Activated CD8-positive, alpha-beta T cell treated with anti-CD3 and anti-CD28 coated beads for 36 hours (primary cell): ENCODE measurements at places on chromosomes 1 and 21. TPM values are rescaled to one million over a fixed set of nuclear protein-coding genes. Genes with fewer than 3 reads are reported as not detected.
A peak's percentile ranks its signal among the peaks of the same experiment; 100 is the strongest.

Gene OR2T11
- total RNA-seq, result not detected

Gene SCCPDH
- 41.7 TPM for total RNA-seq

Gene RAB7B
- total RNA-seq, result not detected

Gene MAP3K6
- total RNA-seq, result 8.3 TPM

Gene TRABD2B
- not detected for total RNA-seq

Gene PPFIA4
- total RNA-seq, result 78.8 TPM

Gene FAM110D
- not detected for total RNA-seq

Gene MYOG
- total RNA-seq, result not detected

Gene CDA
- not detected for total RNA-seq

DNA sequence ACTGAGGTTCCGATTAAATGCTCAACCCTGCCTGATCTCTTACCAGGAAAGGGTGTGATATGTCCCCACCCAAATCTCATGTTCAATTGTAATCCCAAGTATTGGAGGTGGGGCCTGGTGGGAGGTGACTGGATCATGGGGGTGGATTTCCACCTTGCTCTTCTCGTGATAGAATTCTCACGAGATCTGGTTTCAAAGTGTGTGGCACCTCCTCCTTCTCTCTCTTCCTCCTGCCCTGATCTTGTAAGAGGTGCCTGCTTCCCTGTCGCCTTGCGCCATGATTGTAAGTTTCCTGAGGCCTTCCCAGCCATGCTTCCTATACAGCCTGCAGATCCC lies 34.9 kb downstream of the RSPH1 start:
- peak overlapping the region; percentile 24 for H3K4me3 ChIP-seq
- no peaks in the 10 kb centered on the region for H3K27me3 ChIP-seq
- no peaks in the 10 kb centered on the region for H3K36me3 ChIP-seq
- peak; percentile 20 for DNase-seq
- peak overlapping the region; percentile 50 for H3K27ac ChIP-seq

DNA sequence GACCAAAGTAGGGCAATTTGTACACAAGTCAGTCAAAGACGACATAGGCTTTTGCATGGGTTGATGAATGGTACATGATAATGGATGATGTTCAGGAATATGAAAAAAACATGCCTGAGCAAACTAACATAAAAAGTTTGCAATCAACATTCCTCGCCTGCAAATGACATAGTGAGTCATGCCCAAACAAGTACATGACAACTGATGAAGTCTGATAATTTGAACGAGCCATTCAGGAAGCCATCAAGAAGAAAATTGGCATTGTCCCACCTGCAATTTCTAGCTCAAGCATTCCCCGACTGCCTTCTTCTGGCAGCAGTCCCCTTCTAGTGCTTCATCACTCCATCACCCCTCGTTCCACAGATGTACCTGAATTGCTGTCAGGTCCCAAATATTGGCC lies 118.4 kb upstream of the NR5A2 start:
- no peak overlapping the region for H3K27ac ChIP-seq
- peaks cover 2% of the 10 kb centered on the region for H3K27me3 ChIP-seq
- no peaks in the 10 kb centered on the region for H3K4me1 ChIP-seq

DNA sequence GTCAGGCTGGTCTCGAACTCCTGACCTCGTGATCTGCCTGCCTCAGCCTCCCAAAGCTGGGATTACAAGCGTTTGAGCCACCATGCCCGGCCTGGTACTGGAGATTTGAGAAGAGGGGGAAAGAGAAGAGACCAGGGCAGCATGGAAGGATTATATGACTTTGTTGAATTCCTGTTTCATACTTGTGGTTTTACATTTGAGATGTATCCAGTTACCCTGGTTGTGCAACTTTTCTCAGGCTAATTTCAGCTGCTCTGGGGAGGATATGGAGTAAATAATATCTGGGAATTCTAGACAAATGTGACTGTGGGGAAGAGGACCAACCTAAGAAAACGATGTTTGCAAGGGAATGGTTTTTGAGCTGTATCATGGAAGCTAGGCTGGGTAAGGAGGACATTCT lies 89.5 kb upstream of the GREM2 start:
- H3K27me3 ChIP-seq, result no peaks in the 10 kb centered on the region
- no peak overlapping the region for H3K27ac ChIP-seq
- DNase-seq, result no peak
- no peaks in the 10 kb centered on the region for H3K36me3 ChIP-seq
- H3K4me1 ChIP-seq, result no peaks in the 10 kb centered on the region

DNA sequence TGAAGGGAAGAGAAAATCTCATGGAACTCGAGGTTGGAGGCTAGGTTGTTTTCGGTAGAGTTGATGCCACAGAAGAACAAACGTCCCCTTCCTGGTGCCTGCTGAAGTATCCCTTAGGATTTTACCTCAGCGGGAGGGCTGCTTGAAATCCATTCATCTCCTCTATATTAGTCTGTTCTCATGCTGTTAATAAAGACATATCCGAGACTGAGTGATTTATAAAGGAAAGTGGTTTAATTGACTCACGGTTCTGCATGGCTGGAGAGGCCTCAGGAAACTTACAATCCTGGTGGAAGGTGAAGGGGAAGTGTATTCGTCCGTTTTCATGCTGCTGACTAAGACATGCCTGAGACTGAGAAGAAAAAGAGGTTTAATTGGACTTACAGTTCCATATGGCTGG lies 413.5 kb downstream of the NPHP4 start:
- H3K27me3 ChIP-seq, result peaks cover 12% of the 10 kb centered on the region
- no peaks in the 10 kb centered on the region for H3K4me1 ChIP-seq
- no peak for DNase-seq
- no peak overlapping the region for H3K27ac ChIP-seq

DNA sequence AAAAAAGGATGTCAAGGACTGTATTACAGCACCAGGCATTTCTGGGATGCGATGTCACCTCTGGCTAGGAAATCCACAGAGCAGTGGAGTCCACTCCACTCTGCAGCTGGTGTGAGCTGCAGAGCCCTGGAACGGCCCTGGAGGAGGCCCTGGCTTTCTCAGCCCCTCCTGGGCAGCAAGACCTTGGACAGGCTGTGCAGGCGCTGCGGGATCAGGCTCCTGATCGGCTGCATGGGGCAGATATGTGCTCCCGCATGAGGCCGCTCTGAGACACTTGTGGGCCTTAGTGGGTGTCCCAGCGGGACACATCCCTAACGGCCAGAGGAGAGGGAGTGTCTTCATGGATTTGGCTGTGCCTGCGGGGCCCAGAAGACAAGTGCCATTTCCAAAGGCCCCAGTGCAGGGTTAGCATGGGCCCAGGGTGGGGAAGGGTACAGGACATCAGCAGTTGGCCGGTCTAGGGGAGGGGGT lies 6.2 kb downstream of the DNMT3L start:
- no peak for DNase-seq
- no peaks in the 10 kb centered on the region for H3K36me3 ChIP-seq
- no peak overlapping the region for H3K4me3 ChIP-seq
- H3K27ac ChIP-seq, result no peak overlapping the region
- no peaks in the 10 kb centered on the region for H3K27me3 ChIP-seq

DNA sequence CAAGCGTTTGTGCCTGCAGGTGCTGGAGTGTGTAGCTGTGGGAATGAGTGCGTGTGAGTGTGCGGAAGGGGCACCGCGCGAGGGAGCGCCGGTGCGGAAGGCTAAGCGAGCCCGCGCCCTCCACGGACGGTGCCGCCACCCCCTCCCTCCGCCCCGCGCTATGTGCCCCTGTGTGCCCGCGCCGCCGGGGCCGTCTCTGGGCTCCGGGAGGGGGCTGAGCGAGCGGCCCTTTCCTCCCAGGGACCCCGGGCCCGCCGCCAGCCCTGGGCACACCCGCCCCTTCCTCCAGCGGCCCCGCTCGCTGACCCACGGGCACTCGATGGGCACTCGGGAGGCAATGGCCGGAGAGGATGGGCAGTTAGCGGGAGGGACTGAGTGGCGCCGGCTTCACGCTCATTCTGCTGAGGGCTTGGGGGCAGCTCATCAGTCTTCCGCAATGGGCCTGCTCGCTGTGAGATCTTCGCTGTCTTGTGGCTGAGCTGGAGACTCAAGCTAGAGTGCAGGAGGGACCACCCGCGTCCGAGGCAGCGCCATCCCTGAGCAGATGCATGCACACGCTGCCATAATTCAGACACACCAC lies 8.6 kb upstream of the ADGRB2 start:
- H3K4me3 ChIP-seq, result peak overlapping the region; percentile 67
- no peak for DNase-seq
- peaks cover 32% of the 10 kb centered on the region for H3K27me3 ChIP-seq
- H3K27ac ChIP-seq, result no peak overlapping the region
- peaks cover 47% of the 10 kb centered on the region for H3K4me1 ChIP-seq

DNA sequence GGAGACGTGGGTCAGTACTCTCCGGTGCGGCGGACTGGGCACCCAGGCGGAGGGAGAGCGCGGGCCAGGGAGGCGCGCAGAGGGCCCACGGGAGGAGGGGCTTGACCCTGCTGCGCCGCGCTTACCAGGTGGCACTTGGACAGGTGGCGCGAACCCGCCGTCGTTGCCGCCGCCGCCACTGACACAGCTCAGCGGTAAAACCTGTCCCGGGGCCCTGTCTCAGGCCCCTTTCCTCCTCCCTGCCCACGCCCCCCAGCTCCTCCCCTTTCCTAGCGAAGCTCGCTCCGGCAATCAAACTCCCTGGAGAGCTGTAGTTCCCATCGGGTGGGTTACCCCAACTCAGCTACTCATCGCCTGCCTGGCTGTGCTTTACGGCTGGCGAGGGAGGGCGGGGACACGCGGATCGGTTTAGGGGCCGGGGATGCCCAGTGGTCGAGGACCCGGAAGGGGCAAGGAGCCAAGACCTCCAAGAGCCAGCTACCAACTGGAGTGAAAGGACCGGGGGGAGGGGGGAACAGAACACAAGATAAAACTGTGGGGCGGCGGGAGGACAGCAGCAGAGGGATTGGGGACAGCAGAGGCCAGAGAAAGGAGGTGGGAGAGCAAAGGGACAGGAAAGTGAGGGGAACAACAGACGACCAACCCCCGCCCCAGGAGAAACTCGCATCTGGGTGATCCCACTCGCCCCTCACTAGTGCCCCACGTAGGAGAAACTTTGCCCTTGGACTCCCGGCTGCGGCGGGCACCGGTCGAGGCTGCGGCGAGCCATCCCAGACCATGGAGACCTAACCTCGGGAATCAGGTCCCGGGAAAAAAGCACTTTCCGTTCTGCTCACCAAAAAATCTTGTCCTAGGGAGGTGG lies 2.9 kb downstream of the GFI1 start:
- H3K27ac ChIP-seq, result peak overlapping the region; percentile 98
- H3K36me3 ChIP-seq, result peaks cover 63% of the 10 kb centered on the region
- peak; percentile 79 for DNase-seq
- peak overlapping the region; percentile 98 for H3K4me3 ChIP-seq
- no peaks in the 10 kb centered on the region for H3K27me3 ChIP-seq
- H3K4me1 ChIP-seq, result peaks cover 38% of the 10 kb centered on the region

GRCh38 chr1:83626603-83627002 lies 372.3 kb downstream of the TTLL7 start:
- no peaks in the 10 kb centered on the region for H3K27me3 ChIP-seq
- no peak overlapping the region for H3K27ac ChIP-seq
- H3K4me3 ChIP-seq, result no peak overlapping the region
- no peak for DNase-seq

DNA sequence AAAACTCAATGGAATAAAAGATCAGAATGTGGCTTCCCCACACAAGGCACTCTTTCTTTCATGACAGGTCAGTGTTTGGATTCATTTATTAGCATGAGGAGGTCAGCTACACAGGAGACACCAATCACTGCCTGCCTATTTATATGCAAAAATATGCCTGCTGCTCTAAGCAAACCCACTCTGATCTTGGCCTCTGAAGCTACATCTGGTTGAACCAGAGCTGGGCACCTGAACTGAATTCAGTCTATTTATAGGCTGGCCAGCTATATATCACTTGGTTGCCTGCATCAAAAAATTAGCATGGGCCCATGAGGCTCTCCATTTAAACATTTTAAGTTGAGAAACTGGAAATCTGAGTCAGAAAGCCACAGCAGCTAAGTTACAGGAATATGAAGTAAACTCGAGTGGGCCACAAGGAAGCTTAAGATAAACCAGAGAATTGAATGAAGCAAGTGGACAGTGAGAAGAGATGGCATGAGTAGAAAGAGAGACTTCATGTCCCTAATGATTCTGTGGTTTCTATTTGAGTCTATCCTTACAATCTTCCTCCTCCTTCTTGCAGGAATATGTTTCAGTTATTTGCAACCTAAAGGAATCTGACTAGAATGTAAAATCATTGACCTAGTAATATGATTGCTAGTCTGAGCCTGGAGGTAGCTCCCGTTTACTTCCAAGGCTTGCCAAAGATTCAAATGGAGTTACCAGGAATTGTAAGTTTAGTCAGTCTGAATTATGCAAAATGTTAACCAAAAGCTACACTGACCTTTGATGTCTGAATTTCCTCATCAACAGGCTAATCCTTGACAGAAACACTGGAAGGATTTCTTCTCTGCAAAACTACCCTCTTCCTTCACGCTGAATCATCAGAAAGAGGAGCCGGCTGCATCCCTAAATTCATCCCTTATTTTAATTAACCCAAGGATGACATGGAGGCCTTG lies 17.7 kb downstream of the DDAH1 start:
- peaks cover 2% of the 10 kb centered on the region for H3K27me3 ChIP-seq
- H3K4me3 ChIP-seq, result no peak overlapping the region
- no peak overlapping the region for H3K27ac ChIP-seq
- no peaks in the 10 kb centered on the region for H3K4me1 ChIP-seq
- H3K36me3 ChIP-seq, result no peaks in the 10 kb centered on the region

- no peaks in the 10 kb centered on the region for H3K27me3 ChIP-seq
- H3K27ac ChIP-seq, result no peak overlapping the region
- no peaks in the 10 kb centered on the region for H3K36me3 ChIP-seq
- no peak for DNase-seq
These were observed 1325.4 kb downstream of the PLA2G4A start for GRCh38 chr1:188154196-188154595.

- H3K36me3 ChIP-seq, result no peaks in the 10 kb centered on the region
- no peaks in the 10 kb centered on the region for H3K27me3 ChIP-seq
- no peak overlapping the region for H3K27ac ChIP-seq
- H3K4me3 ChIP-seq, result no peak overlapping the region
- H3K4me1 ChIP-seq, result no peaks in the 10 kb centered on the region
These were observed 268.4 kb upstream of the DUSP10 start for GRCh38 chr1:222010306-222010705.

GRCh38 chr1:18569811-18570545 lies 60.7 kb upstream of the PAX7 start:
- no peak overlapping the region for H3K27ac ChIP-seq
- no peak overlapping the region for H3K4me3 ChIP-seq
- DNase-seq, result no peak
- peaks cover 9% of the 10 kb centered on the region for H3K27me3 ChIP-seq

DNA sequence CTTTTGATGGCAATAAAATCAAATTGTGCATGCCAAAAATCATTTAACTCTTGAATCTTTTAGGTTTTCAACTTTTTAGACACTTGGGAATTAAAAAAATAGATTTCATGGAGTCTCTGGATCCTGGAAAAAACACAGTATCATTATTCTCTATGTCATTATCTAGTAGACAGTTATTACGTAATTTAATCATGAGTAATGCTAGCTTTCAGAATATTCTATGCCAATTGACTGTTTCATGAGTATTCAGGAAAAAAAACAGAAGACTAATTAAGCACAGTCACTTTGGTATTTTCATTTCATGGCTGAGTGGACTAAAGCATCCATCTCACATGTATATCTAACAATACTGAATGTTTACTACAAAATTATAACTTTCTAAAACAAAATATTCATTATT lies 44.0 kb downstream of the ODF2L start:
- no peak for DNase-seq
- no peaks in the 10 kb centered on the region for H3K4me1 ChIP-seq
- H3K36me3 ChIP-seq, result peaks cover 38% of the 10 kb centered on the region
- no peak overlapping the region for H3K4me3 ChIP-seq
- H3K27me3 ChIP-seq, result no peaks in the 10 kb centered on the region

- no peaks in the 10 kb centered on the region for H3K36me3 ChIP-seq
- peaks cover 21% of the 10 kb centered on the region for H3K27me3 ChIP-seq
- H3K27ac ChIP-seq, result no peak overlapping the region
- DNase-seq, result no peak
- H3K4me3 ChIP-seq, result no peak overlapping the region
These were observed 8.7 kb upstream of the OLIG1 start for GRCh38 chr21:33061233-33061632.
